ENCODE measurements at places on chromosomes 2 and 18. TPM values are rescaled to one million over a fixed set of nuclear protein-coding genes. Genes with fewer than 3 reads are reported as not detected.
A peak's percentile ranks its signal among the peaks of the same experiment; 100 is the strongest.

DNA sequence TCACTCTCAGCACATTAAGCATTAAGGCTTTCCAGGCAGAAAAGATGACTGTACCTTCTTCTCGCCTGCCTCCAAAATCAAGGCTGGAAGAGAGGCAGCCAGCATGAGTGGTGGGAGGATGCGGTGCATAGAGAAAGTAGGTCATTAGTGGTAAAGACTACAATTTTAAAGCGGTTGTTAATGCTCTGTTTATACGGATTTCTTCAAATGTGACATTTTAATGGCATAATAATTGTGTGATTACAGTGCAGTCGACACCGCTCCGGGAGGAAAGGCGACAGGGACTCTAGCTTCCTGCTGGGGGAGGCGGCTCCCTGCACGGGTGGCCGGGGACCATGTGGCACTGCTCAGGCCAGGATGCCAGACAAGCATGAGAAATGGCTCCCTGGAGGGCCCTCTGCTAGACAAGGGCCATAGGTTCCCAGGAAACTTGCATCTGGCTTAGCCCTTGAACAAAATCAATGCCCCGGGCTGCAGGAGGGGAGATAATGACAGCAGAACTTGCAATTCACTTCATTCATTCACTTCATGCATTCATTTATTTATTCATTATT lies 129.6 kb downstream of the GALNT14 start:
- peaks cover 6% of the 10 kb centered on the region for H3K27me3 ChIP-seq
- H3K4me3 ChIP-seq = no peak overlapping the region
- H3K27ac ChIP-seq = no peak overlapping the region
- DNase-seq = no peak
- H3K36me3 ChIP-seq = no peaks in the 10 kb centered on the region

MC4R gene
- not detected for total RNA-seq

DNA sequence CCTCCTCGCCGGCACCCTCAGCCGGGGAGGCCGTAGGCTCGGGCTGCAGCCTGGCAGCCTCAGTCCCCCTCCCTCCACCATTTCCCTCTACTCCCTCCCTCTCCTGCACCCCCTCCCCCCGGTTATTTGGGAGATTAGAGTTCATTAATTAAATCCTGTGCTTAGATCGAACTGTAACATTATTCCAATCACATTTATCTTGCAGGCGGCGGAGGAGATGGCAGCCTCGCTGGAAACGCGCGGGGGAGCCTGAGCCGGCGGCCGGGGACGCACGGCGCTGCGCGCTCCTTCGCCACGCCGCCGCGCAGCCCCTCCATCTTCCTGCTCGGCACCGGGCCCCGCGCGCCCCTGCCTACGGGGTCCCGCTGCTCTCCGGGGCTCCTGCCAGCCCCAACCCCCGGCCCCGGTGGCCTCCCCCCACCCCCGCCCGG lies at the start of gene ST8SIA3:
TSS of gene ST8SIA3 (plus strand) at position 287 of the 431 bp plus-strand sequence. CDS start 290 bp downstream, outside the sequence.
- H3K27me3 ChIP-seq = peaks cover 53% of the 10 kb centered on the region
- no peak within 1 kb of the TSS for H3K4me3 ChIP-seq
- H3K27ac ChIP-seq = no peak within 1 kb of the TSS
- no peak for DNase-seq
- peaks cover 5% of the 10 kb centered on the region for H3K4me1 ChIP-seq

TEKT4 gene
- total RNA-seq = not detected

DNA sequence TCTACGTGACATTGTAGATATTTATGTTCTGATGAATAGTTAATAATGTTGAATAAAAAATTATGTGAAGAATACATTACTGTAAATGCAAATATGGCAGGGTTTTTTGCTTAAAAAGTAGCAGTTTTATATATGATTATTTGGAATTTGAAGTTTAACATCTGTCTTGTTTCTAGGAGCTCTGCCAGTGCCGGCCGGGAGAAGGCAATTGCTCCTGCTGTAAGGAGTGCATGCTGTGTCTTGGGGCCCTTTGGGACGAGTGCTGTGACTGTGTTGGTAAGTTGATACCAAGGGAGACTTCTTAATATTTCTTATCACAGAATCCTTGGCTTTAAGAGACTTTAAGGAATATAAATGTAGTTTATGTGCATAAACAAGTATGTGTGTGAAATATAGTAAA lies 25.2 kb downstream of the TWSG1 start:
- H3K4me3 ChIP-seq = no peak overlapping the region
- no peaks in the 10 kb centered on the region for H3K4me1 ChIP-seq
- no peak overlapping the region for H3K27ac ChIP-seq
- no peaks in the 10 kb centered on the region for H3K27me3 ChIP-seq
- peaks cover 5% of the 10 kb centered on the region for H3K36me3 ChIP-seq

TMEM37 gene
- total RNA-seq = not detected

- H3K27ac ChIP-seq = no peak overlapping the region
- H3K4me3 ChIP-seq = no peak overlapping the region
- no peaks in the 10 kb centered on the region for H3K4me1 ChIP-seq
- H3K36me3 ChIP-seq = no peaks in the 10 kb centered on the region
- H3K27me3 ChIP-seq = peaks cover 3% of the 10 kb centered on the region
Observed at GRCh38 chr18:55003695-55004094, 44.4 kb upstream of the CCDC68 start.

- no peak for DNase-seq
- no peak overlapping the region for H3K27ac ChIP-seq
- no peaks in the 10 kb centered on the region for H3K4me1 ChIP-seq
- no peak overlapping the region for H3K4me3 ChIP-seq
- H3K36me3 ChIP-seq = no peaks in the 10 kb centered on the region
Observed at GRCh38 chr2:225867071-225867470, 467.6 kb downstream of the NYAP2 start.

DNA sequence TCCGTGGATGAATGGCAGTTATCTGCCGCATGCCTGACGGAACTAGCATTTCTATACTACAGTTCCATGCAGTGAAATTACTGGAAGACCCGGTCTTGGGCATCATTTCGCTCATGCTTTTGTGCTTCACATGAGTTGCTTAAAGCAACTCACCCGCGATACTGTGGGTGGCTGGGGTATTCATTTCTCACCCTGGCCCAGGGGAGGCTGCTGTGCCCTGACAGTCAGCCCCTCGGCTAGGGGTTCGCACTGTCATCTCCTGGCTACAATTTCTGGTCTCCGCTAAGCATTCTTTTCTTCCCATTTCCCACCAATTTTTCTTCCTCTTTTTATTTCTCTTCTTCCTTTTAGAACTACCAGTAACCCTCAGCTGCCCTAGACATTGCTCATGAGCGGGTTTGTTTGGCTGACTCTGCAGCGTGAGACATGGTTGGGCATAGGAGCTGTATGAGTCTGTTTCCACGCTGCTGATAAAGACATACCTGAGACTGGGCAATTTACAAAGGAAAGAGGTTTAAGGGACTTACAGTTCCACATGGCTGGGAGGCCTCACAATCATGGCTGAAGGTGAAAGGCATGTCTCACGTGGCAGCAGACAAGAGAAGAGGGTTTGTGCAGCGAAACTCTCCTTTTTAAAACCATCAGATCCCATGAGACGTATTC lies 16.5 kb upstream of the CNDP2 start:
- no peaks in the 10 kb centered on the region for H3K27me3 ChIP-seq
- DNase-seq = no peak
- peaks cover 4% of the 10 kb centered on the region for H3K4me1 ChIP-seq
- H3K4me3 ChIP-seq = no peak overlapping the region
- H3K36me3 ChIP-seq = no peaks in the 10 kb centered on the region

DNA sequence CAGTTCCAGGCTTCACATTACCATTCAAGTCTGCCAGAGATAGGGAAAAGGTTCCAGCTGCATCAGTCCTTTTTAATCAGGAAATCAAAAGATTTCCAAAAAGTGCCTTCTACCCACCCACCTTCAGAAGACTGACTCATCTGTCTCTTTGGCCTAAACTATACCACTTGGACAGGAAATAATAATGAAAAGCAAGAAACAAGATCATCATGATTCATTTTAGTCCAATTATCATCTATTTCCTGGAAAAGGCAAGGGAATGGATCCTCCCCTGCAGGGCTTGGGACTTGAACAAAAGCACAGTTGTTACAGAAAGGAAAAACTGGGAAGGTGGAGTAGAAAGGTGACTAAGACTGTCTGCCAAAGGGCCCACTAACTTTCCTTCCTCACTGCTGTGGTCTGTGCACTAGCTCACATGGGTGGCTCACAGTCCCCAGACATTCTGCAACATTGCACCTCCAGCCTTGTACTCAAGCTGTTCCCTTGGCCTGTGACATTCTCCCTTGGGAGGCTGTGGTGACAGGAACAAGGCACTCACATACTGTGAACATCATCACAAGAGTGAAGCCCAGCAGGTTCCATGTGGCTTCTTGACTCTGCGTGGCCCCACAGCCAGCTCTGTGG lies 75.3 kb downstream of the VSNL1 start:
- no peak for DNase-seq
- H3K36me3 ChIP-seq = no peaks in the 10 kb centered on the region
- H3K27ac ChIP-seq = no peak overlapping the region
- H3K4me1 ChIP-seq = no peaks in the 10 kb centered on the region
- no peak overlapping the region for H3K4me3 ChIP-seq
- H3K27me3 ChIP-seq = peaks cover 11% of the 10 kb centered on the region

- H3K36me3 ChIP-seq = no peaks in the 10 kb centered on the region
- H3K4me1 ChIP-seq = no peaks in the 10 kb centered on the region
- DNase-seq = peak; percentile 2
Observed at GRCh38 chr2:240463274-240463865, 27.9 kb downstream of the GPC1 start.

GRCh38 chr2:201964631-201965206 lies 68.9 kb upstream of the FZD7 start:
- no peak overlapping the region for H3K4me3 ChIP-seq
- peak overlapping the region; percentile 74 for H3K27ac ChIP-seq
- no peaks in the 10 kb centered on the region for H3K36me3 ChIP-seq
- no peaks in the 10 kb centered on the region for H3K4me1 ChIP-seq
- DNase-seq = peak; percentile 53
- no peaks in the 10 kb centered on the region for H3K27me3 ChIP-seq
